ENCODE measurements at places on chromosomes 3 and 15.

GRCh38 chr15:77624868-77625267, 7.8 kb downstream of the LINGO1 start:
- DNase-seq = no peak

DNA sequence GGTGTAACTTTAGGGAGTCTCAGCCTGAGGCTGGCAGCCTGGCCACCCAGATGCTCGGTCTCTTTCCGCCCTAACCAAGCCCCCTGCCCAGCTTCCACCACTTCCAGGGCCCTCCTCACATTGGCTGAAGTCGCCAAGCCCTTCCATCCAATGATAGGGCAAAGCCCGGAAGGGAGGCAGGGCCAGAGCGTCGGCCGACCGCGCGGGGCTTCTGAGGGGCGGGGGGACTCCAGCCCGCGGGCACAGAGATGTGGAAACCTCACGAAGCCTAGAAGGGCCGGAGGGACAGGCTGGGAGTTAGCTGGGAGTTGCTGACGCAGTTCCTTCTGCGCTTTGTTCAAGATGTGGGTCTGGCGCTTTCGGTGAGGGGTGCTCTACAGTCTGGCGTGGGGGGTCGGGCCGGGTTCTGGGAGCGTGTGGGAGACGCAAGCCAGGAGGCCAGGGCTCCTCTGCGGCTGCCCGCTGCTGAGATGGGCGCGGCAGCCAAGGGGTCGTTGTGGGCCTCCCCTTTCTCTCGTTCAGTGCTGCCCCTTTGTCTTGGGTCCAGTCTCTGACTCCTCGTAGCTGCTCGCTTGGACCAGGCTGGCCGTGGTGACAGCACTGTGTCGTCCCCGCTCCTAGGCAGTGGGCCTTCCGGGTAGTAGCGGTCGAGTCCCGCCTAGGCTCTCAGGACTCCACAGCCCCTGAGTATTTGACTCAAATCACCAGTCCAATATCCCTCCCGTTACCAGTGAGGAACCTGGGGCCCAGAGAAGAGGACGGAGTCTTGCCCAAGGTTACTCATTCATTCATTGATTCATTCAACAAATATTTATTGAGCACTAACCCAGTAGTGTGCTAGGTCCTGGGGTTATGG, at the start of gene ZNF660:
TSS of gene ZNF660 (plus strand) at position 319 of the 856 bp plus-strand sequence. CDS start 9,230 bp downstream, outside the sequence.
- peak; percentile 68 for DNase-seq

GRCh38 chr3:178288074-178288473, 248.2 kb upstream of the KCNMB2 start:
- no peak for DNase-seq

GRCh38 chr3:196220587-196220986, 4.3 kb downstream of the SLC51A start:
- DNase-seq = no peak

- DNase-seq = no peak
Observed at GRCh38 chr15:76330080-76330680, 6.4 kb upstream of the ISL2 start.

- DNase-seq = no peak
Observed at GRCh38 chr3:123880998-123881561, 3.1 kb downstream of the MYLK start.

- peak; percentile 12 for DNase-seq
Observed at GRCh38 chr3:49276475-49277382, at the start of gene C3orf62. Gene C3orf62, minus strand, starts transcription at chr3:49277232. Its CDS starts 360 bp downstream, at chr3:49276872.

All from progenitor cell of endocrine pancreas (in vitro differentiated cells).